ENCODE measurements at places on chromosomes 12 and 14.
A peak's percentile ranks its signal among the peaks of the same experiment; 100 is the strongest.

DNA sequence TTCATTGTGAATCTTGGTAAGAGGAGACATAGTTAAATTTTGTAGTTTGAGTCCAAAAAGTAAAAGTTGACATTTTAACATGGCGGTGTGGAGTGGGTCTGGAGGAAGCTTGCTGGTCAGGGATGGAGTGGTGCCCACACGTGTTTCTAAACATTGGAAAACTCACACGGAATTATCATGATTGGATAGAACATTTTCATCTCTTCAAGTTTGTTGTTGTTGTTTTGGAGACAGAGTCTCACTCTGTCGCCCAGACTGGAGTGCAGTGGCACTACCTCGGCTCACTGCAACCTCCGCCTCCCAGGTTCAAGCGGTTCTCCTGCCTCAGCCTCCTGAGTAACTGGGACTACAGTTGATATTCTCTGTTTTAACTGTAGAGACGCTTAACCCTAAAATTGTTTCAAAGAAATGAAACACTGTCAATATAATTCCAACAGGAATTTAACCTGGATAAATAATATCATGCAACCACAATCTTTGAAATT is 502 bp upstream of the MBIP start:
- DNase-seq = no peak

DNA sequence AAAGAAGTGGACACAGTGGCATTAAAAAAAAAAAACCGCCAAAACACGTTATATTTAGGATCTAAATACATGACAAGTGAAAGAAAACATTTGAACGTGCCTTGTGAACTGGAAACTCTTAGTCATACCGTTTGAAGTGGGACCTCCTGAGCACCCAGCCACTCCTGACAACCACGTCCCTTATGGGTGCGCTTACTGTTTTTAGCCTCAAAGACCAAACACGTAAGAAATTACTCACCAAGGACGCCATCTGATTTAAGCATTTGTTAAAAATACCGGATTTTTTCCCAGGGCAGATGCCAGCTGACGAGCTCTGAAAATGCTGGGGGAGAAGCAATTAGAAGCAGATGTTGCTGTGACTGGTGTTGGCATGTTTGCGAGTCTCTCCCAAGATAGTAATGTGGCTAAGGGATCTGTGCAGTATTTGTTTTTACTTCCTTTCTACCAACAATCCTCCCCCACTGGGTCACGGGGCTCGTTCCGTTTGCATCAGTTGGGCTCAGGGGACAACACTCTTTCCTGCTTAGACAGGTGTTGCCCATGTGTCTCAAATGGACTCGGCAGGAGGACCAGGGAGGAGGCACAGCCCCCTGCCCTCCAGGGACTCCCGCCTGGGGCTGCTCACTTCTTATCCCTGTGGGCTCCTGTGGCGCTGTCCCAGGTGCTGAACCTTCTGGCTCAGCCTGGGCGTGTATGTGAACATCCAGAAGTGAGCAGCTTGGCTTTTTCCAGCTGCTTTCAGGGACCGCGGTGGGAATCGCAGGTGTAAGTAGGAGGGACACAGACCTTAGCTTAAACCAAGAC is 101.0 kb downstream of the BEGAIN start:
- DNase-seq = peak; percentile 25

GRCh38 chr12:53190108-53190729 is 9.5 kb upstream of the CSAD start:
- peak; percentile 30 for DNase-seq

GRCh38 chr12:78403136-78403535 is 461.4 kb upstream of the SYT1 start:
- DNase-seq = peak; percentile 90
